ENCODE measurements at places on chromosomes 5 and 9.
A peak's percentile ranks its signal among the peaks of the same experiment; 100 is the strongest.

- DNase-seq: no peak
Measured at GRCh38 chr5:30725073-30725472, 468.4 kb upstream of the CDH6 start.

- no peak for DNase-seq
Measured at GRCh38 chr5:1647580-1647979, 123.8 kb upstream of the LPCAT1 start.

- DNase-seq: no peak
Measured at GRCh38 chr5:40962207-40962955, 53.1 kb downstream of the C7 start.

DNA sequence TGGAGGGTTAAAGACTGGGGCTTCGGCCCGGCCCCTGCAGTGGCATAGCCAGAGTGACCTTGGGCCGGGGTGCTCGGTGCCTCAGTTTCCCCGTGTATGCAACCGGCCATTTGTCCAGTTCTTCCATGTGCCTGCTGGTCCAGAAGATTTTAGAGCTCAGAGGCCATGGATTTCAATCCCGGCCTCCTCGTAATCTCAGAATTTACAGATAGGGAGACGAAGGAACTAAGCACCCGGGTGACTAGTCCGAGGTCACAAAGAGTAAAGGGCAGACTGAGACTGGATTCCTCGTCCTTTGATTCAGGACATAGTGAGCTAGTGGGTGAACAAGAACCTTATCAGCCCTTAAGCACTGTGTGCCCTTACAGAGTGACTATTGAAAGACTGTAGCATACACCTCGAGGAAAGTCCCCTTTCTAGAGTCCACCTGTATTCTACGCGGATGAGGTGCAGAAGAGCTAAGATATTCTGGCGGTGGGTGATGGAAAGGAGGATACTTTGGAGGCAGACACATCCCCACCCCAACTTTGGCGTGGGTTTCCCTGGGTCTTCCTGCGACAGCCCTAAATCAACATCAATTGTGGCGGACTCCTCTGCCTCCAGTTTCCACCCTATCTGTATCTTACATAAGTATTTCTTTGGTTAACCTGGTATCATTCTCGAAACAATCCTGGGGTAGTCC is 597 bp downstream of the SLC31A1 start:
- DNase-seq: no peak

DNA sequence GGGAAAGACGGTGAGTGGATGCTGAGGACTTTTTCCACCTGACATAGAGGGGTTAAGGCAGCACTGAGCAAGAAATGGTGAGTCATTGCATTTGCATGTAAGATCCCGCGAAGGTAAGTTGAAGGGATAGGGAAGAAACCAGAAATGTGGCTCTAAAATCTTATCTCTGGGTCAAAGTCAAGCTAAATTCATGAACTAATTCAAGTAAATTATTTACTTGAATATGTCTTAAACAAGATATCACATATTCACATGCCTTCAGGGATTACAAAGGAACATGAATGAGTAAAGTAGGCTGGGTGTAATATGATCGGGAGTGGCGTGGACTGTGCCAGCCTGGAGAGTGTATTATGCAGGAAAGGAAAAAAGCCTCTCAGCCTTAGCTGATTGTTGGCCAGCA is 74.4 kb upstream of the EQTN start:
- no peak for DNase-seq

DNA sequence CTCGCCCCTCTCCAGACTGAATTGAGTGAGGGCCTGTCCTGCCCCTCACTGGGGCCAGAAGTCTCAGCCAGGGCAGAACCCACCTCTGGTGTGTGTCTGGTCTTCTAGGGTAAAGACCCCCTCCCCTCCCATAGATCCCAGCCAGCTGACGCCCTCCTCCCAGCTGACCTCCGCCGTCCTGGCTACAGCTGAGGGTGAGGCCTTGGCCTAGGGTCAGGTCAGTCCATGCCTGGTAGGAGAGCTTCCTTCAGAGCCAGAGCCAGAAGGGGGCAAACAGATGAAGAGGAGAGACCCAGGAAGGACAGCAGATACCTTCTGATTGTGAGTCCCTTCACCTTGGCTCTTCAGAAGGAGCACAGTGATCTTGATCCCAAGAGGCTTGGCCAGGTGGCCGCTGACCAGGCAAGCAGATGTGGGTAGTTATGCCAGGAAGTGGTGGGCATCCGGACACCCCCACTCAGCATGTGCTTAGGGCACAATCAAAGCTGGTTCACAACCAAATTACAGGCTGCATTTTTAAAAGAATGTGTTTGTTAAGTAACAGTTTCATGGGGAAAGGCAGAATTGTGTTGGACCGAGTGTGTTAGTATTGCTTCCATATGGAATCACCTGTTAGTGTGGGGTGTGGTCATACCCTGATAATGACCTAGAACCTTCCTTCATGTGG is 29.9 kb downstream of the JADE2 start:
- no peak for DNase-seq

DNA sequence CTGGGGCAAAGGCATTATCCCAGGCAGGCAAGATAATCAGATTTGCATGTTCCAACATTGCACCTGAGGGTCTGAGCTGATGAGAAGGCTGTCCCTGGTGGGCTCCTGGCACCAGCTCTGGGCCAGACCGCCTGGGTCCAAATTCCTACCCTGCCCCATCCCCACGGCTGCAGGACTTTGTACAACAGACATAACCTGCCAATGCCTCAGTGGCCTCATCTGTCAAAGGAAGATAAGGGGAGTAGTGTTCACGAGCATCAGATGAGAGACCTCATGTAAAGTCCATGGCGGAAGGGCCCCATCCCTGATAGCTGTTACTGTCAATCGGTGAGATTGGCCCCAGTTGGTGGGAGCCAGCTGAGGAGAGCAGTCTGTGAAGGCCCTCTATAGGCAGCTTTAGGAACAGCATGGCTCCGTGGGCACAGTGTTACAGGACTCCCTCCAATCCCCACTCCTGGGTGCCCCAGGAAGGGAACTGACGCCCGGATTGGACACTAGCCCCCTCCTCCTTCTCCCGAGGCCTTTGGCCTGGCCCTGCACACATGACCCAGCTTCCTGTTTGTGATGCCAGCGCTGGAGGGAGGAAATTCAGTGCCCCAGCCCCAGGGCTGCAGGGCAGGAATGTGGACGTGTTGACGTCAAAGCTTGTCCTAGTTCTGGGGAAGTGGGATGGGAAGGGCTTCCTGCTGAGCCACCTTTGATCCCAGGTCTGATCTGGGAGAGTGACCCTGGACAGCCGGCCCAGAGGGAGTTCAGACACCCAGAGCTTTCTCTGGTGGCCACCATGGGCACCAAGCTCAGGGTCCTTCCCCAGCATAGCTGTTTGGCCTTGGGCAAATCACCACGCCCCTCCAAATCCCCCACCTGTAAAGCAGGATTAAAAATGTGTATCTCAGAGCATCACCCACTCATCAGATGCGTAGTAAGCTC is 56.2 kb downstream of the DUSP1 start:
- peak; percentile 47 for DNase-seq

GRCh38 chr5:107215611-107216010 is 455.1 kb downstream of the EFNA5 start:
- no peak for DNase-seq

- DNase-seq: no peak
Measured at GRCh38 chr9:92770360-92770995, 5.8 kb upstream of the BICD2 start.

DNA sequence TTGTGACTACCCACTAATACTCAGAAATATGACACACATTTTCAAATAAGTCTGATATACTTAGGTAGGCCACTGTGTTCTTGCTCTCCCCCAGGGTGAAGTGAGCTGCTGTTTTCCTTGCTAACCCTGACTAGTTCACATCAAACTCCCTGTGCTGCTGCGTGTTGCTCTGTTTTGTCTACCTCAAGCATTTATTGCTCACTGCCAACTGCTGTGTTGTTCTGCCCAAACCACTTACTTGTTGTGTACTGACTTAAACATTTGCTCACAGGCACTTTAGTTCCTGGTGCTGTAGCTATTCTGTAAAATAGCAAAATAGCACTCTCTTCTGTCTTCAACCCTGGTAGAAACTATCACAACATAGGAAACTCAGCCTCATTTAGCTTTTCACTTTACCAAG is 255.7 kb downstream of the HCN1 start:
- no peak for DNase-seq

DNA sequence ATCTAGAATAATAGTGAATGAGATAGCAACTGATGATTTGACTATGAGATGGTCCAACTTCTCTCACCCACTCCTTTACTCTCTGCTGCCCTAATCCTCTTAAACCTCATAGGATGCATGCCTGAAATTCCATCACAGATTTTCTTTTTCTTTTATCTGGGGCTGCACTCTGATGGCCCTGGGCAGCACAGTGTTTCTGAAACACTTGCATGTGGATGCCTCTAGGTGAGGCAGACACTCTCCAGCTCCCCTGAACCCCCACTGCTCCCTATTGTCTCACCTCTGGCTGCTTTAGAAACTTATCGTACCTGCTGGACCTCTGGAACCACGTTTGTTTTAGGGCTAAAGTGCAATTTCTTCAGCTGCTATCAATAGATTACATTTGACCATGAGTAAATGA is 67.5 kb downstream of the HTR4 start:
- DNase-seq: no peak

DNA sequence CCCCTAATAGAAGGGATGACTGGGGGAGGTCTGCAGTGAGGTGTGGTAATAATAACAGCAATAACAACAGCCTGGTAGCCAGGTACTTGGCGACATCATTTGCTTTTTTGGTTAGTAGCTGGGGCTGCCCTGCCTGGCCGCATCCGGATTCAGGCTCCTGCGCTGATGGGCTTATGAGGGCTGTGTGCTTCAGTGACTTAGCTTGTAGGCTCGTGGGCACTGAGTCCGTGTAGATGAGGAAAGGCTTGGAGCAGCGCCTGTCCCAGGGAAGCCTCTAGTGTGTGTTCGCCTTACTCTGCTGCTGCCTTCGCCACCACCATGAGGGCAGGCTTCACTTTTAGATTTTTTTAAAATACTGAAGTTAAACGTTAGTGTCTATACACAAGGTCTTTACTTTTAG is 4.5 kb downstream of the NDUFS6 start:
- no peak for DNase-seq

- DNase-seq: no peak
Measured at GRCh38 chr5:108459769-108460168, 77.9 kb upstream of the FBXL17 start.

- DNase-seq: no peak
Measured at GRCh38 chr9:10059044-10059443, 553.8 kb downstream of the PTPRD start.

DNA sequence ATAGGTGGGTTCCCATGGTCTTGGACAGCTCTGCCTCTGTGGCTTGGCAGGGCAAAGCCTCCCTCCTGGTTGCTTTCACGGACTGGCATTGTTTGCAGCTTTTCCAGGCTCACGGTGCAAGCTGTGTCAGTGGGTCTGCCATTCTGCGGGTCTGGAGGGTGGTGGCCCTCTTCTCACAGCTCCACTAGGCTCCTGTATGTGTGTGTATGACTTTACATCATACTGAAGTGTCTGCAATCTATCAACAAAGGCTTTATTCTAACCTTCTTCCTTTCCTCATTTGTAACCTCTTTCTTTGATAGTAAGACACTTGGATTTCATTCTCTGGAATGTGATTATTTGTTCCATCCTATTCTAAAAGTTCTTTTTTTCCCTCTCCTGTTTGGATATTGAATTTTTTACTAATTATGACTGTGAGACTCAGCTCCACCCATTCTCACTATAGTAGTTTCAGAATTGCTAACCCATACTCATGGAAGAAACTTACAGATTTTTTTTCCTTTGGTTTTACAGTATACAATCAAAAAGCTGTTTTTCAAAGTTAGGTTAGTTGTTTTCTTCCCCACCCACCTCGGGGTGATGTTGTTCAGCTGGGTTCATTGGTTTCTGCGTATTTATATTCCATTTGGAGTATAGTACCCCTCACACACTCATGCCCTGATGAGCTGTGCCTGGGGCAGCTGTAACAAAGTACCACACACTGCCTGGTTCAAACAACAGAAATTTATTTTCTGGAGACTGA is 144.6 kb upstream of the OTULINL start:
- no peak for DNase-seq

GRCh38 chr9:105447386-105447813 is 434 bp upstream of the FSD1L start:
- no peak for DNase-seq

DNA sequence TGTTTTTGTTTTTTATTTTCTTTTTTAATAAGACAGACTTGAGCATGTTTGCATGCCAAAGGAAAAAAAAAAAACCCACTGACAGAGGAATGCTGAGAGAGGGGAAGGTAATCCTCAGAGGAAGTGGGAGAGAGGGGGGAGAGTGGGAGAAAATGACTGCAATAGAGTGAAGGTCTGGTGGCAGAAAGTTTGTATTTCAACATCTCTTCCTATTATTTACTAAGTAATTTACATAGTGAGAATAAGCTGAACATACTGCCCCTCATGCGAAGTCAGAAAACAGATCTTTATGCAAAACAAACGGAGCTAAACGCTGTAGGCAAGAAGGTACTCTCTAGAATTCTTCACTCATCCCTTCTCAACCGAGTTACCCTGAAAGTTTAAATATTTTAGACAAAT is 45.0 kb downstream of the ELL2 start:
- DNase-seq: no peak

DNA sequence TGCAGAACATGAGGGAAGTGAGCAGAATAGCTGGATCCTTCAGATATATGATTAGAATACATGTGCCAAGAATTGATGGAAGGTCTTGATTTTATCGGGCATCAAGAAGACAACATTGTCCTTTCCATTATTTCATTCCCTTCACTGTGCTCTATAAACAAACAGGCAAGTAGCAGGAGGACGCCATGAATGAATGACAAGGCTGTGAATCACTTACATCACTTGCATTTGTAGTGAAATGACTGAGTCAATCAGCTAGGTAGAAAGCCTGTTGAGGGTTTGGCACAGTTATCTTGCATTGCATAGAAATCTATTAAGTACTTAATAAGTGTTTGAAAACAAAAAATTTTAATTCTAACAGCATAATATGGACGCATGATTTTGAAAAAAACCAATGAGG is 548.8 kb upstream of the IZUMO3 start:
- DNase-seq: no peak

DNA sequence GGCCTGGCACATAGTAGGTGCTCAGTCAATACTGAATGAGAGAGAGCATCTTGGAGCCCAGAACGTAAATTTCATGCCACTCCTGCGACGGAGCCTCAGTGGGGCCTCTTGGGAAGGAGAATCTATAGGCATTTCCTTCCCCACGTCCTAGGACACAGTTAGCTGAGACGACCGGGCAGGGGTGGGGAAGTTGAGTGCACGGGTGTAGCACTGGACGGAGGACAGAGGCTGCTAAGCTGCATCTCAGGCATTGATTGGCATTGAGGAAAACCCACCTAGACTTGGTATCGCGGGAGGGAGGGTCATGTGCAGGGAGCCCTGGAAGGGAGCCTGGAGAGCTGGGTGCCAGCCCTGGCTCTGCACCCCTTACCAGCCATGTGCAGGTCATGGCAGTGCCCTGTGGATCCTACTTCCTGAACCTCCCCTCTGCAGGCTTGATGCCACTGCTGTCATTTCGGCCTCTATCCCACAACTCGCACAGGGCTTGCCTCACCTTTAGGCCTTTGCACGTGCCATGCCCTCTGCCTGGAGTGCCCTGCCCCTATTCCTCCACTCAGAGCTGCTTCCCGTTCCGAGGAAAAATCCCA is 25.6 kb downstream of the NEK6 start:
- DNase-seq: no peak

- no peak for DNase-seq
Measured at GRCh38 chr9:93252781-93253530, 69.0 kb downstream of the WNK2 start.
